ENCODE measurements at places on chromosomes 6 and 20.

GRCh38 chr6:143286251-143286795, 164.2 kb downstream of the ADAT2 start:
- DNase-seq = peak; percentile 64

DNA sequence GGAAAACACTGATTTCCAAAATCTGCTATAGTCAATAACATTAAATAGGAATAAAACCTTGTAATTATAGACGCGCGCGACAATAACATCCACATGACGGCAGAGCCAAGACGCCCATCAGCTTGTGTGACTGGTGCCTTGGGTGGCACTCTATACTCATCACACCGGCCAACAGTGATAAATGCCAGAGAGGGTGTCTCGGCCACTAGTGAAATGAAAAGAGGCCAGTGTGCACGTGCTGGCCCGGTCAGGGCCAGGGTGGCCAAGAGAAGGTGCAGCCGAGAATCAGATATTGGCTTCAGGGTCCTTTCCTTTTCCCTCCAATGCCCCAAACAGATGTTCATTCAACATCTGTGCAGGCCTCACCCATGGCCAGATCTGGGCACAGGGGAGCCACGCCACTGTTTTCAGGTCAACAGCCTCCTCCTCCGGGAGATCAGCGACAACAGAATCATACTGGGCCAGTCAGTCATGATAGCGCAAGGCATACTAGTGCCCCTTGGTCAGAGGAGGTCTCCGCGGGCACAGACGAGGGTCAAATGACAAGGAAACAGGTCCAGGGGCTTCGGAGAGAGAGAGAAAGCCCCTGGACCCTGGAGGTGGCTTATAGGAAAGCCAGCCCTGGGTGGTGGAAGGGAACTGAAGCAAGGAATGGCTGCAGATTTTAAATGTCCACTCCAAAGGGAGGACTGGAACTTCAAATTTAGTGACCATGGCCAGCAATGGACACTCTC, 134.5 kb downstream of the PRND start:
- DNase-seq = no peak

DNA sequence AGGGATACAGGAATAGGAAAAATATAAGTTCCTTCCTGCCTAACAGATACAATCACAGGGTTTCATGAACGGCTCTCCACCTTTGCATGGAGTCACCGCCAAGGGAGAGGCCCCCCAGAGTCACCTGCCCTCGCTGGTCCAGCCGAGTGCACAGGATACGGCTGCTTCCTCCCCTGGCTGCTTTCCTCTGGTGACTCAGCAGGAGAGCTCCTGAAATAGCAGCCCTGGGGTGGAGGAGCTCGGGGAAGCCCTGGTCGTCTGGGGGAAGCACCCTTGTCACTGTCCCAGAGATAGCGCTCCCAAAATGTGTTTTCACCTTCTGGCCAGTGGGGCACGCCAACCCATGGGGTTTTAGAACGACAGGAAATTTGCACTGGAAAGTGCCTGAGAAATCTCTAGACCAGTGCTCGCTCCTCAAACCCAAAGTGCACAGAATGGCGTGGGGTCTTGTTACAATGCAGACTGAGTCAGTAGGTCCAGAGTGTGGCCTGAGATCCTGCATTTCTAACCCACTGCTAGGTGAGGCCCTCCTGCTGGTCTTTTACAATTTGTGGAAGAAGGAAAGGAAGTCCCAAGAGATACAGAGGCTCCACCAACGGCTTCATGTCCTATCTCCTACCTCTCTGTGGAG, 35.9 kb upstream of the FAM50B start:
- DNase-seq = peak; percentile 37

- DNase-seq = no peak
Measured at GRCh38 chr6:26272171-26272637, 92.8 kb upstream of the BTN3A2 start.

GRCh38 chr20:43388268-43389002, 69.3 kb upstream of the SRSF6 start:
- DNase-seq = peak; percentile 59

DNA sequence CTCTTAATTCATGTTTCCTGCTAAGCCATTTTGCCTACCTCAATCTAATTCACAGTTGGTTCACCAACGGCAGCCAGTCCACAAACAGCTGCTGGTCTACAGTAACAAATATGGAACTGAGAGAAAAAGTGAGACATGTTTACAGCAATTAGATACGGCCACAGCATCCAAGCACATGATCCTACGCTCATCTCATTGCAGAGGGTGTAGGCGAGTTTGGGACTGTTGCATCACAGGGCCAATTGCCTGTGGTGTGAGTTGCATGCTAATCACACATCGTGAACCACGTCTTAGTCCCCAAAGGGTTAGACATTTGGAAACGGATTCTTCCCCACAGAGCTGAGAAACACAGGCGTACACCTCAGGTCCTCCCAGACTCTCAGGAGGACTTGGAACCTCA, 166.9 kb downstream of the EYA2 start:
- no peak for DNase-seq

DNA sequence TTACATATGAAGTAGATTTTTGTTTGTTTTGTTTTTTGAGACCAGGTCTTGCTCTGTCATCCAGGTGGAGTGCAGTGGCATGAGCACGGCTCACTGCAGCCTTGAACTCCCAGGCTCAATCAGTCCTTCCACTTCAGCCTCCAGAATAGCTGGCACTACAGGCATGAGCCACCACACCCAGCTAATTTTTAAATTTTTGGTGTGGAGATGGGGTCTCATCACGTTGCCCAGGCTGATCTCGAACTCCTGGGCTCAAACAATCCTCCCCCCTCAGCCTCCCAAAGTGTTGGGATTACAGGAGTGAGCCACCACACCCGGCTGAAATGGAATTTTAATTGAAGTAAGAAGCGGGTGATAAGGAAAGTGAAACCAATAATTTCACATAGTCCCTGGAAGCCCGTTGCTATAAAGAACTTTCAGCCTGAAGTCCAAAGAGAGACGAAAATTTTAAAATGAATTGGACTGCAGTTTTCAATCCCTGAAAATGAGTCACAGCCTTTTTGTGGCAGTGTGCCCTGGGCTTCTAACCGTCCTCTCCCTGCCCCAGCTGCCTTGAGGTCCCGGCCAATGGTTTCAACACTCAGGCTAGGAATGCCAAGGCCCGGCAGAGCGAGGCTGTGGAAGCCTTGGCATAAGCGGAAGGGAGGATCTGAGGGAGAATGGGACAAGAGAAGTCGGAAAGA, 757 bp downstream of the RAET1E start:
- peak; percentile 97 for DNase-seq

GRCh38 chr6:159172091-159172491, 2.9 kb downstream of the FNDC1 start:
- peak; percentile 90 for DNase-seq

- no peak for DNase-seq
Measured at GRCh38 chr6:145263778-145264211, 471.5 kb downstream of the EPM2A start.

- DNase-seq = no peak
Measured at GRCh38 chr6:89215391-89215790, 1.8 kb downstream of the GABRR1 start.

- DNase-seq = no peak
Measured at GRCh38 chr20:41547221-41547620, 71.0 kb downstream of the CHD6 start.

DNA sequence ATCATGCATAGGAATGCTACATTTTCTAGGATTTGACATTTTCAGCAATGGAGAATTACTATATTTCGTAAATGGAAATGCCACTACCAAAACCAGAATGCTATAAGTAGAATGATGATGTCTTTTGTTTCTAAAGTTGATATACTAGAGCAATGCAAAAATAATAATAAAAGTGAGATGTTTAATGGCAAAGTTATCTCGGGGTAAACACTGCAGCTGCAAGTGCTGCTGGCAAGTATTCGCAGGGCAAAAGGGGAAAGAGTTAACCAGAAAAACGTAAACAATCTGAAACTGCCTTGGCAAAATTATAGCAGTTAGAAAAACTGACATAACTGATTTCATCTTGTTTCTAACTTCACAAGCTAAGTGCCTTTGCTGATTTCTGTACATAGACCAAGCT, 45.5 kb upstream of the FILIP1 start:
- no peak for DNase-seq
